ENCODE measurements at places on chromosomes 6 and 20.

DNA sequence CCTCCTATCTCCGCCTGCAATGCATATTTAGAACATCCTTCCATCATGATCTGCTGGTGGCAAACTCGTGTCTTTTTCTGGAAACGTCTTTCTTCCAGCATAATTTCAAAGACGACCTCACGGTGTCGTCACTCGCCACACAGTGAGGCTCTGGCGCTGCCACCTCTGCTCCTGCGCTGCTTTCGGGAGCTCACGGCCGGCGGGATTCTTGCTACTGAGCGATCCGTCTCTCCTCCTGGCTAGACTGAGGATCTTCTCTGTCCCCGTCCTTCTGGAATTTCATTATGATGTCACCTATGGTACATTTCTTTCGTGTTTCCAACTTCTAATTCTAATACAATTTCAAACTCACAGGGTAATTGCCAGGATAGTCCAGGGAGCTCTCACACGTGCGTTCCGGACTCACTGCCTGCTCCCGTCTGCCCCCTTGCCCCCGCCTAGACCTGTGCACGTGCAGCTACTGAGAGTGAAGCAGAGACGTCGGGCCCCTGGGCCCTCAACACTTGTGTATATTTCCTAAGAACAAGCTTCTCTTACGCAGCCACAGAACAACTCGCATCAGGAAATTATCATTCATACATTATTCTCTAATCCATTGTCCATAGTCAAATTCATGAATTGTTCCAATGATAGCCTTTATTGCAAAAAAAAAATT, 25.5 kb upstream of the HELZ2 start:
- no peak for DNase-seq

DNA sequence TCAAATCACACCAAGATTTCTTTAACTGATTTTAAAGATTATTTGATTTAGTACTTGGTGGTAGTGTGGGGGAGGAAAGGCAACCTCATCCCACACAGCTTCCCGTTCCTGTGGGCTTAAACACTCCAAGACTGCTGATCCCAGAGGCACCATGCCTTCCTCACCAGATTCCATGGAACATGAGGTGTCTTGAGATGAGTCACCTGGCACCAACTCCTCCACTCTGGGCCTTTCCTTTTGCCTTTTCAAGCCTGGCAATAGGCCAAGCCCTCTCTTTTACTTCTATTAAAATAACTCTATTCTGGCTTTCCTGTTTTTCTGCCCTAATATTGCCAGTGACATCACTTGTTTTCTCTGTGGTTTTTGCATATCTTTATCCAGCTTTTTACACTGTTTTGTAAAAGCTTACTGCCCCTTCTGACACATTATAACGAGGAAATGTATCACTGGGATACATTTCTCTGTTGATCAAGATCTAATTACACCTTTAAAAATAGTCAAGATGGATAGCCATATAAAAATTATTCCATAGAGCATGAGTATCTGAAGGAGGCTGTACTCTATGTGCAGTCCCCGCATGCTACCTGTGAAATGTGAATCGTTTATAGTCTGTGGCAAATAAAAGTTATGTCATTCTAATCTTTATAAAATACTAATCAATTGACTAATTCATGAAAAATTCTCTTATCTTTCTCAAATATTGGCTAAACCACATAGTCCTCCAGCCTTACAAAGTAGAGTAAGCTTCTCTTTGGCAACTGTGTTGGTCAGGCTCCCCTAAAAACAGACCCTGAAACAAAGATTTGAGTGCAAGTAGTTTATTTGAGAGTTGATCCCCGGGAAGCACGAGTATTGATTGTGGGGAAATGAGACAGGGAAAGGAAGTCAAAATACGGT, 257.8 kb upstream of the KCNQ5 start:
- DNase-seq: peak; percentile 42

GRCh38 chr6:105691081-105691480, 288.2 kb upstream of the PREP start:
- DNase-seq: no peak

GRCh38 chr6:128725271-128726233, 157.4 kb upstream of the LAMA2 start:
- no peak for DNase-seq

GRCh38 chr20:19886661-19887288, 128.7 kb downstream of the RIN2 start:
- DNase-seq: no peak

GRCh38 chr6:158958504-158959386, 41.3 kb downstream of the RSPH3 start:
- no peak for DNase-seq

GRCh38 chr6:6918216-6918983, 189.4 kb upstream of the RREB1 start:
- DNase-seq: no peak

GRCh38 chr6:168102315-168102985, 23.4 kb upstream of the FRMD1 start:
- peak; percentile 81 for DNase-seq

GRCh38 chr6:4853349-4853748, 77.1 kb downstream of the CDYL start:
- no peak for DNase-seq

- DNase-seq: no peak
Observed at GRCh38 chr20:49937027-49937929, 1.1 kb downstream of the RNF114 start.

DNA sequence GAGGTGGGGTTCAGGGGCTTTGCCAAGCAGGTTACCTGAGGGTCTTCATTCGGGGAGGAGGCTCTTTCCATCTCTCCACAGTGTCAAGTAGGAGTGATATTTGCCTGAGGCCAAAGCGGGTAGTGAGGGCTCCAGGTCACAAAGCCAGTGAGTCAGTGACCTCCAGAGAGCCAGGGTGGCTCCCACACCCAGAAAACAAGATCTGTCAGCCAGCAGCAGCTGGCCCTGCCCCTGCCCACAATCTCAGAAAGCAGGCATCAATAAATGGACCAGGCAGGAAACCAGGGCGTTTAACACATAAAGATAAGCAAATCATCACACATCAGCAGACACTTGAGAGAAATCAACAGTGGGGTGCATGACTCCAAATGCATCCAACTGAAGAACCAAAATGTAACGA, 250.8 kb downstream of the CDH26 start:
- no peak for DNase-seq

GRCh38 chr20:58059260-58059544, 169.3 kb downstream of the ANKRD60 start:
- no peak for DNase-seq

- no peak for DNase-seq
Observed at GRCh38 chr6:125957845-125958244, 1.3 kb downstream of the HINT3 start.

- DNase-seq: no peak
Observed at GRCh38 chr6:81054036-81054435, 698.4 kb downstream of the TENT5A start.

DNA sequence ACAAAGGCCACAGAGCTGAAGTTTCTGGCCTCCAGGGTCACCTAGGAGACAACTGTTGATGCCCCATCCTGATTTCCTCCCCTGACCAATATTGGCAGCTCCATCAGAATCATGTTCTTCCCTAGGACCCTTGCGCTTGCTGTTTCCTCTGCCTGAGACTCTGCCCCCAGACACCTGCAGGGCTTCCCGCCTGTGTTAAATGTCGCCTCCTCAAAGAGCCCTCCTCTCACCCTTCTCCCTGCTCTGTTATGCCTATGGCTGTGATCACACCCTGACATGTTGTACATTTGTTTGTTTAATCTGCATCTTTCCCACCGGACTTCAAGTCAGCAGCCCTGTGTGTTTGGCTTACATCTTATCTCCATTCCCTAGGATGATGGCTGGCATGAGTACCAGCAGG, 30.1 kb downstream of the DLGAP4 start:
- no peak for DNase-seq

GRCh38 chr20:57576617-57577550, 16.0 kb downstream of the PCK1 start:
- DNase-seq: no peak

- no peak for DNase-seq
Observed at GRCh38 chr20:19750907-19751636, 7.0 kb upstream of the RIN2 start.

GRCh38 chr20:6718662-6719368, 48.7 kb upstream of the BMP2 start:
- no peak for DNase-seq

GRCh38 chr20:56788671-56789610, 159.8 kb downstream of the TFAP2C start:
- DNase-seq: no peak

DNA sequence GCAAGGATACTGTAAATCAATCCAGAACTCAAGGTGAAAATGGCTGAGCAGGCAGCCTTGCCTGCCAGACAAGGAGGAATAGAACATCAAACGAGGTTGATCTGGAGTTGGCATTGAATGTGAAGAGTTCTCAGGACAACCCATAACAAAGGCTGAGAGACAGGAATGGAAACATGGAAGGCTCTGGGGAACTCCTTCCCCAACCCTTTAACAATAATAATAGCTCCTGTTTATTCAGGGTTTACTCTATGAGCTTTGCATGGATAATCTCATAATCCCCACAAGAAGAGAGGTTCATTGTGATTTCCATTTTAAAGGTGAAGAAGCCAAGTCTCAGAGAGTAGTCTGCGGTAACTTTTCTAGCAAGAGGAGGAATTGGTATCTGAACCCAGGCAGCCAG, 151.7 kb downstream of the SOD2 start:
- DNase-seq: no peak

- no peak for DNase-seq
Observed at GRCh38 chr6:112270756-112271155, 16.4 kb upstream of the LAMA4 start.

DNA sequence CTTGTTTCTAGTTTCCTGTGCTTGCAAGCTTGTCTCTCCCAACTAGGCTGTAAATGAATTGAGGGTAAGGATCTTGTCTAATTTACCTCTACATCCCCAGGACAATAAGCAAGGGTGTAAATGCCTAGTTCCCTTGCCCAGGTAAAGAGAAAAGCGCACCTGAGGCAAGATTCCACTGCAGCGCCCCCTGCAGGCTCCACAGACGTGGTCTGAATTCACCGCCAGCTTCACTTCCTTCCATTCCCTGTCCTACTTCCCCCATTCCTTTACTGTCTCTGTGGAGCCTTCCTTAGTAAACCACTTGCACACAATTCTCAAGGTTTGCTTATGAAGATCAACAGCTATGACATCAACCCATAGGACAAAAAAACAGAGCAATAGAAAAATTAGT, 42.3 kb downstream of the ANKEF1 start:
- DNase-seq: no peak

- no peak for DNase-seq
Observed at GRCh38 chr6:111764238-111765175, 108.7 kb downstream of the FYN start.

- DNase-seq: no peak
Observed at GRCh38 chr6:155404937-155405336, 50.7 kb downstream of the NOX3 start.

Data from caudate nucleus (tissue), 63 donors.